ENCODE measurements at places on chromosomes 3 and 15.

DNA sequence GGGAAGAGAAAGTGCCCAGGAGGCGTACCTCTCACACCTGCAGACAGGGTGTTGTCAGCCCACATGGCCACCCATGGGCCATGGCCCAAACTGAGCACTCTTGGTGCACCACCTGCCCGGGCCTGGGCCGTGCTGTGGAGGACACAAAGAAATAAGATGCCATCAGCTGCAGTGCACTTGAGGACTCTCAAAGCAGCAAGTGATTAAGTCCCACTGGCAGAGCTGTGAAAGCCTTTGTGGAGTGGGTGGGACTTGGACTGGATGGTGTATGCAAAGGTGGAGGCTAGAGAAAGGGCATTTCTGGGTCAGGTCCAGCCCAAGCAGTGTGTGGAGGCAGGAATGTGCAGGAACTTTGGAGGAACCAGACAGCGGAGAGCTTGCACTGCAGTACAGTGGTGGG is 122.3 kb downstream of the MEGF11 start:
- no peak for DNase-seq

DNA sequence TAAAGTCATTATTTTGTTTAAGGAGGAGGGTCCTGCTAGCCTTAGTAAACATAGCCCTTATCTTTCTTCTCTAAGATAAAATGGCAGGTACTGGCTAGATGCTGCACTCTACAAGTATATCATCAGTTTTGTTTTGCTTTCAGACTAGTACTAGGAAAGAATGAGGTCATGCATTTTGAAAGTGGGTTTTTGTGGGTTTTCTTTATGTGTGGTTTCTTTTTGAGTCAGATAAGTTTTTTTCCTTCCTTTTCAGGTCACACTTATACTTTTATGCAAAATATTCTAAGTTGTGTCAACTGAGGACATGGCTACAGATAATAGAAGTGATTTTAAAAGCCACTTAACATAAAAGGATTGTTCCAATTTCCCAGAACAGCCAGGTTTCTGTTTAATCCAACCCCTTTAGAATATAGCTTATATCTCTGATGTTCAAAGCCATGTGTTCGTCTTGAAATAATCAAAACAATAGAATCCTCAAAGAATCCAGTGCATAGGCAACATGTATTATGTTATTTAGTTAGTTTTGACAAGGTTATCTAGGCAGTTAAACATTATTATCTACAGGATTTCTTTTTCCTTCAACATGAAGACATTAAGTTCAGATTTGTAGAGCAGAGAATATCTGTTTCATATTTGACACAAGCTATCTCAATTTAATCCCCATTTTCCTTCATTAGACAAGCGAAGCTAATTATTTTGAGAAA is 406.2 kb downstream of the RBMS3 start:
- DNase-seq = peak; percentile 14

DNA sequence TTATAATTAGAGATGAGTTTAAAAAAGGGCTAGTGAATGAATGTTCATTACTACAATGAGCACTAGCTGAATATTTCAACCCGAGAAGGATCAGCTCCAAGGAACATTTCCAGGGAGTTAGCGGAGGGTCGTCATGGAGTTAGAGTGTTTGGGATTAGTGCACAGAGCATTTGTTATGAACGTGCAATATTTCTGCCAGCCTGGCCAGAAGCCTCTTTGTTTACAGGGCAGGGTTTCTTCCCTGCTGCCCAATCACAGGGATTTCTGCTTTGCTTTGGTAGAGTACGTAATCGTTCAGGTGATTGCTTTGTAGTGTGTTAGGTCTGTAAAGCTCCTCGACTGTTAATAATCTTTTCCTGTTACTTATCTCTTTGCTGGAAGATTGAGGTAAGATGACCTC is 5.9 kb downstream of the CGNL1 start:
- DNase-seq = no peak

GRCh38 chr15:99961011-99961441 is 227.8 kb upstream of the LYSMD4 start:
- no peak for DNase-seq

Data from CMK (cell line).